ENCODE measurements at places on chromosomes 3 and 15.

DNA sequence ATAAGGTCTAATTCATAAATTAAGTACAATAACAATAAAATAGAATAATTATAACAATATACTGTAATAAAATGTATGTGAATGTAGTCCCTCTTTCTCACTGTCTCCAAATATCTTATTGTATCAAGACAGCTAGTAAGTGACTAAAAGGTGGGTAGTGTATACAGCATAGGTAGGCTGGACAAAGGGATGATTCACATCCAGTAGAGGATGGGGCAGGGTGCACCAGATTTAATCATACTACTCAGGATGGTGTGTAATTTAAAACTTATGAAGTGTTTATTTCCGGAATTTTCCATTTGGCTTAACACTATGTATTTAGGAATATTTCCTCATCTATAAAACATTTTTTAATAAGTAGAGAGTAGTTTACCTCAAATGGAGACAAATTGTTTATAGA lies 876.1 kb upstream of the CADM2 start:
- DNase-seq: no peak

DNA sequence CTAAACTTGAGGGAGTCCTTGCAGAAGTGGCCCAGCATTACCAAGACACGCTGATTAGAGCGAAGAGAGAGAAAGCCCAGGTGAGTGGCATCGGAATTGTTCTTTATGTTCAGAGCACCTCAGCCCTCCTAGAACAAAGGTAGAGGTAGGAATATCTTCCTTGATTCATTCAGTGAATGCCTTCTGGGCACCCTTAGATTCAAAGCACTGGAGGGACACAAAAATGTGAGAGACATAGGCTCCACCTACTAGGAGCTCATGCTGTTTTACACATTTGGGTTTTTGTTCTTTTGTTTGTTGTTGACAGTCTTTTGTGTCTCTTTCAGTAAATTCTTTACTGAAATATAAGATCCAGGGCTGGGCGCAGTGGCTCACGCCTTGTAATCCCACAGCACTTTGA lies 68.2 kb downstream of the IQGAP1 start:
- DNase-seq: no peak

- DNase-seq: no peak
These were observed 339.0 kb downstream of the EPHB1 start for GRCh38 chr3:135133905-135134683.

GRCh38 chr15:58748040-58748851 lies 1.3 kb downstream of the ADAM10 start:
- no peak for DNase-seq

- peak; percentile 60 for DNase-seq
These were observed 15.3 kb upstream of the FANCD2 start for GRCh38 chr3:10010878-10011465.

- DNase-seq: no peak
These were observed 231.4 kb downstream of the CDIN1 start for GRCh38 chr15:36810656-36811449.

GRCh38 chr15:48865370-48866079 lies 12.4 kb upstream of the EID1 start:
- no peak for DNase-seq

- no peak for DNase-seq
These were observed 2.4 kb upstream of the VIPR1 start for GRCh38 chr3:42500091-42500490.

DNA sequence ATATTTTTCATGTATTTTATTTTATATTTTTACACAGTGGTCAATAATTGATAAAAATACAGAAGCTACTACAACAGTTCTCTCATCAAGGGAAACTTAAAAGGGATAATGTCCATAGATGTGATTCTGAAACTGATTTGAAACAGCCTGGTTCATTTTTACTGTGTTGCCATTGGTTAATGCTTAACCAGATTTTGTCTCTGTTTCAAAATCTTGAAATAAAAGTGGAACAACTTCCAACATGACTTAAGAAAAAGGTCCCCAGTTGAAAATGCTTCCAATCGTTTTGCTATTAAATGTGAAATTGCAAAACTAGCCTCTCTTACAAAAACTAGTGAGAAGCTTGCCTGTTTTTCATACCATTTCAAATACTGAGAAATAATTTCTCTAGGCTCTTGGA lies 240.7 kb downstream of the LPP start:
- no peak for DNase-seq

DNA sequence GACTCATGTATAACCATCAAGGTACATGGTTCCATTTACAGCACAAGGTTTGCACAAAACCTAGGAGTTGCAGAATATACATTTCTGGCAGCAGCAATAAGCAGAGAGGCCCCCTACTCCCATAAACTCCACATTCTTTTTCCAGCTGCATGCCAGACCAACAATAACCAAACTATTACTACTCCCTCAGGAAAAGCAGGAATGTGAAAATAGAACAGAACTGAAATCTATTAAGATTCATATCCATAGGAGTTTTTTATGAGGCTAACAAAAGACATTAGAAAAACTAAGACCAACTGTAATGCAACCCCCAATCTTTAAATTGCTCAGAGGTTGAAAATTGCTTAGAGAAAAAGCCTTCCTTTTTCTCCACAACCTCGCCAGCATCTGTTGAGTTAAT lies 27.6 kb upstream of the TOP2B start:
- DNase-seq: no peak

- no peak for DNase-seq
These were observed 359.3 kb downstream of the GABRG3 start for GRCh38 chr15:27330326-27330725.

GRCh38 chr3:131216801-131217200 lies 164.8 kb upstream of the NUDT16 start:
- DNase-seq: no peak

GRCh38 chr3:127682561-127682960 lies 9.8 kb downstream of the ABTB1 start:
- DNase-seq: no peak

GRCh38 chr3:18481946-18482548 lies 56.9 kb upstream of the SATB1 start:
- no peak for DNase-seq

- no peak for DNase-seq
These were observed 23.9 kb downstream of the EIF1B start for GRCh38 chr3:40333416-40333815.

DNA sequence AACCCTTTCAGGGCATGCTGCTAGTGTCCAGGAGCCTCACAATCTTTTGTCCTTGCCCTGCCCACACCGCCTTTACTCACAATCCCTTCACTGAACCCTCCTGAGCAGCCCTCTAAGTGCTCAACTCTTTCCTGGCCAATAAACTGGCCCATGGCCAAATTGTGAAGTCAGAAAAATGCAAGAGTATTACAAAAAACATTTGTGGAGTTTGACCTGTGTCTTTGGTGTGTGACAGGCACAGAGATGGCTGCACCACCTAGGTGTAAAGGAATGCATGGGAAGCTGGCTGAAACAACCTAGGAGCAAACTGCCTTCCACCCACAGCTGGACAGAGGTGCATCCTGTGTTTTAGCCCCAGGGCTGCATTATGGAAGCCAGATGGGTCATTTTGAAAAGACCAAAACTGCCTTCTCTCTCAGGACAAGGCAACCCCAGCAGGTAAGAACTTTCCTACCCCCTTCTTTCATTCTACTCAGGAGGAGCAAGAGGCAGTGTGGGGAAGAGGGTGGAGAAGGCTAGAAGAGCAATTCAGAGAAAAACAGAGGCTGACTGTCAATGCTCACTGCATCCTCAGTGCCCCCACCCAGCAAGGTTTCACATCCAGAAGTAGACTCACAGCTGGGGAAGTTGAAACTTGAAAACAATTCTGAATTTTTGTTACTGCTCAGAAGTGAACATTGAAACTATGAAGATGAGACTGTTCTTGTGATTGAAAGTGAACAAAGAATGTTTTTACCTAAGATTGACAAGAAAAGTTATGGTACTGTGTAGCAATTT lies 78.6 kb downstream of the TRIM42 start:
- no peak for DNase-seq

DNA sequence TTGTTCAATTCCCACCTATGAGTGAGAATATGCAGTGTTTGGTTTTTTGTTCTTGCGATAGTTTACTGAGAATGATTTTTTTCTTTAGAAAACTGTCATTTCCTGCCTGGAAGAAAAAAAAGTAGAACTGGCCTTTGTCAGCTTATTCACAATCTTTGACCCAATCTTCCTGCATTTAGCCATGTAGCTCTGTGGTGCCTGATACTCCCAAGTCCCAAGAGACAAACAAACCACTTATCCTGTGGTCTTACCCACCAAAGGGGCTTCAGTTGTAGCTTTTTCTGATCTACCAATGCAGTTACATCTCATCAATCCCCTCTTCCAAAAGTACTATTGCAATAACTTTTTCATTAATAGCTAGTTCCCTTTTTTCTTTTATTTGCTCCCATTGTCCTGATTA lies 444.6 kb downstream of the GRM7 start:
- no peak for DNase-seq

DNA sequence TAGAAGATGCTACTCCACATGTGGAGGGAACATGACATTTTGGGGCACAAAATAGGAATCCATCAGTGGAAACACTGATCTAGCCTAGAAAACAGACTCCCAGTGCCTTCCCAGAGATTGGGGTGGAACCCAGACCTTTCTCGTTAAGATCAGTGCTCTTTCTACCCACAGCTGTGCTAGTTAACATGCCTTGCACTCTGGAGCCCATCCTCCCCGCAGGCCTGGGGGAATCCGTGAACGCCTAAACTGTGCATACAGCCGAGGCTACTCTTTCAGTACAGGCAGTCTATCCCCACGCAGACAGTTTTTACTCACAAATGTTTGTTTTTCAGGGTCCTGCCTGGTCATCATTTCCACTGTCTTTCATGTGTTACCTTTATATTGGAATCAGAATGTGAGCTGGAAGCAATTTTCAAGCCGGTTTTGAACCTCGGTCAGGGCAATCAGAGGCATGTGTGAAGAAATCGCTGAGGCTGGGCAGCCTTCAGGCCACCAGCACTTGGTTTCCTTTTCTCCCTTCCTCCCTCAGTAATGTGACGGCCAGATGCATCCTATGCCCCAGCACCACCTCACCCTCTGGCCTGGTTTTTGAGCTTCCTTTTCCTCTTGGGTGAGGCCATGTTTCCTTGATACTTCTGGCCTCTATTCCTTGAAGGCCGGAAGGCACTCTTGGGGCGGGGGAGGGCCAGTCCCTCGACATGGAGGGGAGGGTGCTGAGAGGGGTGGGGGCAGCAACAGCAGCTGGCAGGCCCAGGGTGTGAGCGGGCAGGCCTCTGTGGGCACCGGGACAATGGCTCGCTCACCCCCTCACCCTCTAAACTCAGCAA lies 123.6 kb upstream of the GALNT15 start:
- no peak for DNase-seq

GRCh38 chr15:77186594-77187011 lies 115.7 kb upstream of the TSPAN3 start:
- no peak for DNase-seq

DNA sequence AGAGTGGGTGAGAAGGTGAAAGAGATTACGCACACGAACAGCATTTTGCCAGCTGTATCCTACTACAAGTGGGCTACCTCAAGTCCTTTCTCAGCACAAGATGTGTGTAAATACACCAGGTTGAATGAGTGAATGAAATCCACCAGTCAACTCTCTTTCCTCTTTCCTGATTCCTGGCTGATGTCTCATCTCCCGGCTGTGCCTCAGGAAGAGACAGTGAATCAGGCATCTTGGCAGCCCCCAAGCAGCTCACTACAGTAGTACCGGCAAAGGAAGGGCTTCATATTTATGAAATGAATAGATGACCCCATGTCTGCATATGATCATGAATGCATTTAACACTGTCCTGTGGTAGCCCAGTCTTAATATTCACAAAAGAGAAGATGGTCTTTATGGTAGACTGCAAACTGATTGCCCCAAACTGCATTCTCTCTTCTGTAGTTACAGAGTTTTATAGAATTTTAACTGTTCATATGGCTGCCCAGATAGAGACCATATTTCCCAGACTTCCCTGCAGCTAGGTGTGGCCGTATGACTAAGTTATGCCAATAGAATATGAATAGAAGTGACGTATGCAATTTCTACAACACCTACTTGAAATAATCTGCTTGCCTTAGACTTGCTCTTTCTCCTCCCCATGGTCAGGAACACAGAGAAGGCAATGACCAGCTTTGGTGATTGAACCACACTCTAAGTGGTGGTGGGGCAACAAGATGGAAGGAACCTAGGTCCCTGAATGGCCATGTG lies 22.7 kb downstream of the MGLL start:
- no peak for DNase-seq

- no peak for DNase-seq
These were observed 27.8 kb upstream of the ITPKA start for GRCh38 chr15:41465822-41466421.

GRCh38 chr15:73021139-73021621 lies 31.1 kb upstream of the NEO1 start:
- DNase-seq: no peak

DNA sequence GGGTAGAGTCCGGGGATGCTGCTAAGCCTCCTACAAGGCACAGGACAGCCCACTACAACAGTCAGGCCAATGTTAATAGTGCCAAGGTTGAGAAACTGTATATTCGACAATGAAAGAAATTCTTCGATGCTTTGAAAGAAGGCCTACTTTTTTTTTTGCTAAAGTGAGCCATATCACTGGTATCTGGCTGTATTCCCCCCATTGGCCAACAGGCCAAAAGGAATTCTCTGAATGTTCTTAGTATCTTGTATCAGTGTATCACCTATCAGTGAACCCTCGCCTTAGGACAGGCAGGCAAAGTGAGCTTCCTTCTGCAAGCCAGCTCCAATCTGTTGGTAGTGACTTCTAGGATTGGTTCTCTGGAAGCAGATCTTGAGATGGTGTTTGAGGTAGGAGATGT lies 74.2 kb downstream of the SNTN start:
- DNase-seq: no peak
